IMR-90 (cell line): ENCODE measurements at places on chromosomes 3 and 15. TPM values are rescaled to one million over a fixed set of nuclear protein-coding genes. Genes with fewer than 3 reads are reported as not detected.

FOXL2 gene
- not detected in 2 replicates for total RNA-seq

INKA1 gene
- total RNA-seq: 2.3 and 2.8 TPM in 2 replicates

RAD51 gene
- total RNA-seq: 7.8 and 8.4 TPM in 2 replicates

SST gene
- total RNA-seq: not detected in 2 replicates

CCR9 gene
- not detected in 2 replicates for total RNA-seq

STIMATE gene
- total RNA-seq: 7.5 and 10.6 TPM in 2 replicates

C3orf20 gene
- not detected in 2 replicates for total RNA-seq

GRCh38 chr3:186839874-186840641, 2.5 kb upstream of the ADIPOQ start:
- H3K36me3 ChIP-seq: no peaks in the 10 kb centered on the region

DNA sequence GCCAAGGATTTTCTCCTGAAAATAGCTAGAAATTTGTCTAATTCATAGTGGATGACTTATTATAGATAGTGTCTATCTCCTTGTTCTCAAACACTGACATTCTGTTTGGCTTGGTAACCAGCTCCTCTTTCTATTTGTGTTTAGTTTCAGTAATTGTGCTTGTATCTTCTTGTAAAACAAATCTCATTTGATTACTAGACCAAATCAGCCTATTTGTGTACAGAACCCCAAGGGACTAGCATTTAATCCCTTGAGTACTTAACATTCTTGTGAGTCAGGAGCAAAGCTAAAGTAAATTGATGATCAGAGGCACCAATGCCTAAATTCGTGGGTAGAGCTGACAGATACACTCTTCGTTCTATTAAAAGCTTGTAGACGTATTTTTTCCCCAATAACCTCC, 306.5 kb upstream of the SLITRK3 start:
- no peak overlapping the region for H3K27ac ChIP-seq
- no peaks in the 10 kb centered on the region for H3K36me3 ChIP-seq
- no peaks in the 10 kb centered on the region for H3K27me3 ChIP-seq
- H3K4me3 ChIP-seq: no peak overlapping the region

DNA sequence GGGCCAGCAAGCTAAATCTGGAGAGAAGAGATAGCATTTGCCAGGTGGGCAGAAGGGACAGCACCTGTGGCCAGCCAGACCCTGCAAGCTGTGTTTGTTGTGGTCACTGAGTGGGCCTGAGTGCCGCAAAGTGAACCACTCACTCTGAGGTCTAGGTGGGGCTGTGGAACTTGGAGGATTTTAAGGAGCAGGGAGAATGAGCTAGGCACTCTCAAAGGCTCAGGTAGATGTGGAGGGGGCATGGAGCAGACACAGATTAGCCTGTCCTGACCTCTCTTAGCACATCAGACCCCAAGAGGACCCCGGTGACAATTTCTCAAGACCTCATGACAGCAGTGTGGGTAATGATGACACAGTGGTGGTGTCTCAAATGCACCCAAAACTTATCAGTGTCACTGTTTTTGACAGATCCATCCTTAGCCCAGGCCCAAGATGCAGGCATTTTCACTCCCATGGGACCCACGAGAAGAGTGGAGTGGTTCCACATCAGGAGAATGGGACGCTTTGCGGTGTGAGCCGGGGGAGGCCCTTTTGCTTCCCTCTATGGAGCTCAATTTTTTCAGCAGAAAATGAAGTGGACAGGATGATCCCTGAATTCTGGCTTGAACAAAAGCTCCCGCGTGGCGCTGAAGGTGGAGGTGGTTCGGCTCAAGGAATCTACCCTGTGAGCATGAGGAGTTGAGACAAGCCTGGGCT, 43.8 kb upstream of the TLE3 start:
- no peak for DNase-seq
- peaks cover 33% of the 10 kb centered on the region for H3K27me3 ChIP-seq
- no peaks in the 10 kb centered on the region for H3K36me3 ChIP-seq

GRCh38 chr3:69930564-69930963, 69.0 kb upstream of the SAMMSON start:
- no peak overlapping the region for H3K27ac ChIP-seq
- no peaks in the 10 kb centered on the region for H3K27me3 ChIP-seq
- H3K4me1 ChIP-seq: peaks cover 9% of the 10 kb centered on the region
- DNase-seq: peak; percentile 10

DNA sequence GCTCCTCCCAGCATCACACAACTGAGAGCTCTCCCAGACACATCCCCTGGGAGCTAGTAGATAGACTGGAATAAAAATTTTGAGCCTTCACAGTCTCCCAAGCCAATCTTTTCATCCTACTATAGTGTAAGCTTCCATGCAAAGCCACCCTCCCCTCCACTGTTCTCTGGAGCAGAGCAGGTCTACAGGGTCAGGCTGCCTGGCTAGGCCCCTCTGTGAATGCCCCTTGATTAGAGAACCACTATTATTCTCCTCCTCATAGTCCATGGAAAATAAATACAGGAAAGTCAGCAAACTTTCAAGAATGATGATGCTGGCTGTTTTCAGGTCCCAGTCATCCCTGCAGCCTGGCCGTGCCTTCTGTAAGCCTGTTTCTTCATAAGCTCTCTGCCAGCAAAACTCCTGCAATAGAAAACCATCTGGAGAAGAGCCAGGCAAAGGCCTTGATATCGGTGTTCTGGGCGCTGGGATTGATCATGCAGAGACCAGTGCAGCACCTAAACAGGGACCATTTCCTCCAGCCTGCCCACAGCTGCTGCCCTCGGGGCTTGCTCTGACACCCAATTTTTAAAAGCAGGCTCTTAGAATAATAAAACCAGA, 51.7 kb downstream of the CRYGS start:
- H3K4me1 ChIP-seq: no peaks in the 10 kb centered on the region
- H3K36me3 ChIP-seq: no peaks in the 10 kb centered on the region
- H3K4me3 ChIP-seq: no peak overlapping the region
- peaks cover 22% of the 10 kb centered on the region for H3K27me3 ChIP-seq
- no peak for DNase-seq

- no peak overlapping the region for H3K27ac ChIP-seq
- no peaks in the 10 kb centered on the region for H3K36me3 ChIP-seq
- no peak overlapping the region for H3K4me3 ChIP-seq
- no peak for DNase-seq
- H3K27me3 ChIP-seq: no peaks in the 10 kb centered on the region
- H3K4me1 ChIP-seq: no peaks in the 10 kb centered on the region
These were observed 296.5 kb downstream of the ZIC1 start for GRCh38 chr3:147705651-147706051.

DNA sequence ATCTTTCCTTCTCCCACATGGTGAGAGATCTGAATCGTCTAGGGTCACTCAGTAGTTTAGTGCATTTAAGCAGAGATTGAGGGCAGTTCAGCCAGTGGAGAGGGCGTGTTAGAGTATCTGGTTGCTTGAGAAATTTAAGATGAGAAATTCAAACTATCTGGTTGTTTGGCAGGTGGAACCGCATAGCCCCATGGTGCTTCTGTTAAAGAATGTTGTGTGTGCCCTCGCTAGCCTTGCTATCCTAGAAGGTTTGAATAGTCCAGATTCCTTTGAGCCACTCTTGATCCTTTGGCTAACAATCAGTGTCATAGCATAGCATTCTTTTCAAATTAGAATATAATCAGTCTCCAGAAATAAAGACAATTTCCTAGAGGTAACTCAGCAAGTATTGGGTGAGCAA, 32.1 kb downstream of the ABHD17C start:
- H3K27ac ChIP-seq: no peak overlapping the region
- no peak overlapping the region for H3K4me3 ChIP-seq
- DNase-seq: peak; percentile 44

DNA sequence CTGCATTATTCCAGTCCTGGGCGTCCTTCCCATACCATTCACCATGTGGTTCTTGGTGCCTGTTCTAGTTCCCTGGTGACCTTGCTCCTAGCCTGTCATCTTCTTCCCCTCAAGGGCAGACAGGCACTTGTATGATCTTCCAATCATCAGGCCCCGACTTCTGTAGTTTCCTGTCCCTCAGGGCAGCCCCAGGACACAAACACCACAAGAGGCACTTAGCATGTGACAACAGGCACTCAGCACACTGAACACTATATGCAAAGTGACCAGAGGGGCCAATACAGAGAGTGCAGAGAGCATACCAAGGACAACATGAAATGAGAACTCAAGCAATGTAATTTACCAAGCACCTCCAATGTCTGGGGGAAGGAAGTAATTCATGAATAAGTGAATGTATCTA, 17.9 kb downstream of the TMEM40 start:
- H3K27me3 ChIP-seq: peaks cover 16% of the 10 kb centered on the region
- no peaks in the 10 kb centered on the region for H3K4me1 ChIP-seq
- H3K27ac ChIP-seq: no peak overlapping the region
- no peak for DNase-seq
- no peaks in the 10 kb centered on the region for H3K36me3 ChIP-seq

- no peaks in the 10 kb centered on the region for H3K4me1 ChIP-seq
- H3K27ac ChIP-seq: no peak overlapping the region
- H3K27me3 ChIP-seq: no peaks in the 10 kb centered on the region; the same call in 1 of the 2 replicates
- no peak overlapping the region for H3K4me3 ChIP-seq
- H3K36me3 ChIP-seq: no peaks in the 10 kb centered on the region
These were observed 37.6 kb upstream of the SLC9A9 start for GRCh38 chr3:143885780-143886427.

- peaks cover 32% of the 10 kb centered on the region for H3K36me3 ChIP-seq
- no peak for DNase-seq
- peak overlapping the region; percentile 92 for H3K4me3 ChIP-seq
- H3K27ac ChIP-seq: peak overlapping the region; percentile 97
- H3K27me3 ChIP-seq: no peaks in the 10 kb centered on the region
These were observed 349 bp downstream of the PPIB start for GRCh38 chr15:64162478-64162868.

DNA sequence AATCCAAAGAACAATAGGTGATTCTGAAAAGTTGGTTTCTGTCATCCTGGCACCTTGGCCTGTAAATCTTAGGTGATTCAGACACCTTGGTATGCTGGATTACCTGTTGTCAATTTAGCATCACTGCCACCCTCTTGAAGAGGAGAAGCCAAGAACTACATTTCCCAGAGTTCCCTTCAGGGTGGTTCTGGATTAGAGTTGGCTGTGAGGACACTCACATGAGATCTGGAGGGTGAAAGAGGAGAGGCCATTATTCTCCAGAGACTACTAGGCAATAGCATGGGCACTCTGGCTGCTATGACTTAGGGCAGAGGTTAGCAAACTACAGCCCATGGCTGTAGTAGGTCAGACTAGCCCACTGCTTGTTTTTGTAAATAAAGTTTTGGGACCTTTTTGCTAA, 41.7 kb upstream of the CORO2B start:
- no peak overlapping the region for H3K4me3 ChIP-seq
- DNase-seq: no peak
- H3K36me3 ChIP-seq: no peaks in the 10 kb centered on the region
- peaks cover 7% of the 10 kb centered on the region for H3K4me1 ChIP-seq
- H3K27me3 ChIP-seq: no peaks in the 10 kb centered on the region

DNA sequence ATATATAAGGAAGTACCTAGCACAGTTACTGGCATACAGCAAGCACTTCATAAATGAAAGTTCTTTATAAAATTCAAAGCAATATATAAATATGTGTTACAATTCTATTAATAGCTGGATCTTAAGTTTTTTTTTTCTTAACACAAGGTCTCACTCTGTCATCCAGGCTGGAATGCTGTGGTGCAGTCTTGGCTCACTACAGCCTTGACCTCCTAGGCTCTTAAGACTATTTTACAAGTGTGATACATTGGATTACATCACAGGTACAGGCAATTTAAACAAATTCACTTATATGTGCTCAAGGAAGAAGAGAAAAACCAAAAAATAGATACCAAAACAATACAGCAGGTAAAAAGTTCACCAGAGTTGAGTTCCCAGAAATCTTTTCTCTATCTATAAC, 60.6 kb downstream of the ZNF280D start:
- H3K27me3 ChIP-seq: no peaks in the 10 kb centered on the region
- DNase-seq: peak; percentile 79
- H3K4me3 ChIP-seq: no peak overlapping the region
- no peak overlapping the region for H3K27ac ChIP-seq
- H3K36me3 ChIP-seq: peaks cover 1% of the 10 kb centered on the region; the same call in 1 of the 2 replicates

GRCh38 chr15:64249883-64250575, 87.2 kb upstream of the PPIB start:
- H3K4me1 ChIP-seq: peaks cover 5% of the 10 kb centered on the region
- no peaks in the 10 kb centered on the region for H3K36me3 ChIP-seq
- H3K4me3 ChIP-seq: no peak overlapping the region
- H3K27ac ChIP-seq: no peak overlapping the region

GRCh38 chr15:67018026-67018425, 47.4 kb upstream of the SMAD3 start:
- H3K27ac ChIP-seq: no peak overlapping the region
- H3K4me1 ChIP-seq: peaks cover 5% of the 10 kb centered on the region; the same call in 1 of the 2 replicates
- H3K4me3 ChIP-seq: no peak overlapping the region
- H3K36me3 ChIP-seq: no peaks in the 10 kb centered on the region
- no peak for DNase-seq

DNA sequence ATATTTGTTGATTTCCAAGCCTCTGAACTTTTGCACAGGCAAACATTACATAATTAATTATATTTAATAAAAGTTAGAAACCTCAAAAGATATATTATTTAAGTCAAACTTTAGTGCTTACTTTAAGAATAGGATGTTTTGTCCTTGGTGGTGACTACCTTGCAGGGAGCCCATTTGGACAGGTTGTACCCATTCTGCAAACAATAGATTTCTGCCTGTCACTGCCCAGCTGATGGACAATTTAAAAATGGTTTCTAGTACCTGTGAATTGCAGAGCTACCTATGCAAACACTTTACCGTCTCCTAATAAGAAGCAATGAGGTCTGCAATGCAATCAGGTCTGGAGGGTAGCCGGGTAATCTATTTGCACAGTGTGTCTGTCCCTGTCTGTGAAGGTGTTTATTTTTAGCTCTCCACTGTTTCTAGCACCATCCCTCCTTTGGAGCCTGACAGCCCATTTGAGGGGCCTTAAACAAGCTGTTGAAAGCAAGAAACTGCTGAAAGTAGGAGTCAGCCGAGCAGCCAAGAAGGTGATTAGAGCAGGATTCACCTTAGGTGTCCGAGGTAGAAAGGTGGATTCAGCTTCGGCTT, 556.2 kb upstream of the CFAP20DC start:
- peaks cover 5% of the 10 kb centered on the region; the same call in 1 of the 2 replicates for H3K27me3 ChIP-seq
- no peaks in the 10 kb centered on the region for H3K36me3 ChIP-seq
- no peak overlapping the region for H3K27ac ChIP-seq
- H3K4me1 ChIP-seq: peaks cover 2% of the 10 kb centered on the region; the same call in 1 of the 2 replicates
- no peak overlapping the region for H3K4me3 ChIP-seq
- no peak for DNase-seq
